ENCODE measurements at places on chromosomes 1 and 21.

DNA sequence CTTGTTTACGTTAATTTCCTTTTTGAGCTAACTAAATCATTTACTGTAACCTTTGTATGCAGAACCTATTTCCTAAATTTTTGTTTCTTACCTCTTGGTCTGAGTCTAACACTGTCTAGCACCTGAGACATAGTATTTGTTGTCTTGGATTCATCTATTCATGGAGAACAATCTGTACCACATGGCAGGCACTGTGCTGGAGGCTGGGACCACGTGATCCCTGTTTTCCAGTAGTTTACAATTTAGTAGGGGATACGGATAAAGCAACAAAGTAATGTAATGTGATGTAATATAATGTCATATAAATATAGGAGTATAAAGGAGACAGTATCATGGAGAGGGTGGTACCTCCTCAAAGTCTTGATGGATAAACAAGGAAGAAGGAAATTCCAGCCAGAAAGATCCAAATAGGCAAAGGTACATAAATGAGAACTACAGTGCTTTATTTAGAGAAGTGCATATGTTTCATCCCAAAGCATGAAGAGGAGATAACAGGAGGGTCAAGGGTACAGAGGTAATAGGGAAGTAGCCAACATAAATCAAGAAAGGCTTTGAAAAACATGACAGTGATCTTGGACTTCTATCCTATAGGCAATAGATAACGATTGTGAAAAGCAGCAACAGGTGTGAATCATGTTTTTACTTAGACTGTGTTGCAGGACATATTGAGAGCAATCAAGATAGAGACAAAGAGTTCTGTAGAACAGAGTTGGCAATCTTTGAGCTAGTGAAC, 25.9 kb upstream of the CLCA4 start:
- no peak for DNase-seq

DNA sequence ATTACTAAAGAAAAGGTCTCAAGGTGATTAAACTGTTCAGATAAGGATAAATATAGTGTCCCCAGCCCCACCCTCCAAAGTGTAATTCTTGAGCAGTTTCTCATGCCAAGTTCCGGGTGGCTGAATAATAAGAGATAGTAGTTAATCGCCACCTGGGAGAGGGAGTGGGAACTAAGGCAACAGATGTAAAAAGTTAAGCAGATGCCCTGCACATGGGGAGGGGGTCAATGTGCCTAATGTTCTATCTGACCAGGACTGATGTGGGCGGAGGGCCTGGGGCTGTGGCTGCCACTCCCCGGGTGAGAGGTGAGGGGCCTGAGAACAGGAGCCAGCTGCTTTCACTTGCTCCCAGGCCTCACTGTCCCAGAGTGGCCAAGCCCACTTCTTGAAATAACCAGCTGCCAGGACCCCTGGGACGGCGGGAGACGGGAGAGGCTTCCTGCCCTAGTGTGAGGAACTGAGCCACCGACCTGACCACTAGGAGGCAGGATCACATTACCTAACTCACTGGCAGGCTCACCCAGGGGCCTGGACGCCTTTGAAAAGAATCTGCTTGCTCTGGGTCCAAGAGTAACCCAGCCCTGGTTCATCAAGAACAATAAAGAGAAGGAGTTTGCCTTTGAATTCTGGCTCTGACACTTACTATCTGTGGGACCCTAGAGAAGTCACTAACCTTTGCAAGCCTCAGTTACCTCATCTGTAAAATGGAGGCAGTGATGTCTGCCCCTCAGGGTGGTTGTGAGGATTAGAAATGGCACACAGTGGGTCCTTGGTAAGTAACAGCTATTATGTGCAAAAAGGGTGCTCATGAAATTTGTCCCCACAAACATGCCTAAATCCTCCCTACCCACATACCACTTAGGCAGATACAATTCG, 179.2 kb downstream of the ATG4C start:
- DNase-seq = peak; percentile 45

GRCh38 chr1:95139039-95139438, 21.9 kb downstream of the TLCD4 start:
- no peak for DNase-seq

DNA sequence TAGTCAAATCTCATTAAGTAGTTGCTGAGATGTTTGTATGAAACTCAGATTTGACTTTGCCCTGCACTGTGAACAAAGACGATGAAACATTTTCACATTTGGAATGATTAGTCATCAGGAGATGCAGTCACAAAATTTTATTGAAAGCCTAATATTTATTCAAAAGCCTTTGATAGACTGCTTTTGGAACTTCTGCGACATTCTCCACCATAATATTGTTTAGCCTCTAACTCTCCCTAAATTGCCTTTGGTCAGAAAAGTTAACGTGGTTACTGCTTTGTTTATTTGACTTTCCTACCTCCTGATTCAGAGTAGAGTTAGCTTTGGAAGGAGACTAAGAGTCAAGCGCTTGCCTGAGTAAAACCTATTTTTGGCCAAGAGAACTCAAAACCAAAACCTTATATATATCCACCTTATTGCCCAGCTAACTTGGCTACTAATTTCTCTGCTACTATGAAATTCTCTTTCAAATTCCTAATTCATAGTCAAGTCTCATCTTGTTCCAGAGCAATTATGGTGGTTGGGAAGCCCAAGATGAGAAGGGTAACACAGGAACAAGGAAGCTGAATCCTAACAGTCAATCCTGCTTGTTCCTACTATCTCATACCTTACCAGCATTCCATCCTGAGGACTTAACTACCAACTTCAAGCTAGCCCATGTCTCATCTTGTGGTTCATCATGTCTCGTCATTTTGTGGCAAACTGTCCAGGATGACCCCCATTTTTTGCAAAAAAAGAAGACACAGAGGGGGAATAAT, 429.6 kb downstream of the USP25 start:
- DNase-seq = no peak

- DNase-seq = peak; percentile 77
Measured at GRCh38 chr1:22710701-22711049, at the start of gene EPHB2. TSS of gene EPHB2 (plus strand) at chr1:22710839. CDS start at chr1:22710983, 144 bp downstream.

- DNase-seq = no peak
Measured at GRCh38 chr1:162088281-162088969, 18.9 kb downstream of the NOS1AP start.

GRCh38 chr1:95095833-95096217, 21.3 kb upstream of the TLCD4 start:
- DNase-seq = no peak

DNA sequence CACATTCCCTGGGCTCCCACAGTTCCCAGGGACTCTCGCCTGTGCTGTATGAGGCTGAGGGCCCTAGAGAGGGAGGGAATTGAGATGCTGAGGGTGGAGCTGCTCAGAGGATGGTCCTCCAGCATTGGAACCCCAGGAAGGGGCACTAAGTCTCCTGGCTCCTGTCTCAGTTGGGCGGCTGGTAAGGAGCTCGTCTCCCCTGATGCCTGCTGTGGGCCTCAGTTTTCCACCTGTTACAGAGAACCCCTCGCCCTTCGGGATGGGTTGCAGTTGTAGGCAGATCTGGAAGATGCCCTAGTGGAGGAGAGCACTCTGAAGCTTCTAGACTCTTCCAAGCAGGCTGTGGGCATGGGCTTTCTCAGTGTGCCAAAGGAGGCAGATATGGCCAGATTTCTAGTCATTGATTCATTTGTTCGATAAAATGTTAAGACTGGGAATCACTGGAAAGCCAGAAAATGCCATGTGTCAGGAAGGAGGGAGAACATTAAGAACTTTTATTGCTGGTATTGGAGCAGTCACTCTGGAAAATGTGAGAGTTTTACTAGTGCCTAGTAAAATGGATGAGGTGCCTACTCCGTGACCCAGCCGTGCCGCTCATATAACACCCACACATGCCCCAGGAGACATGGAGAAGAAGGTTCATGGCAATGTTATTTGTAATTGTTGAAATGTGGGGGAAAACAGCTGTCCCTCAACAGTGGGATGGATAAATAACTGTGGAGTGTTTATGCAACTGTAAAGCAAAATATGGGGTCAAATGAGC, 828 bp upstream of the MYBPH start:
- no peak for DNase-seq

- no peak for DNase-seq
Measured at GRCh38 chr1:164564378-164564777, 5.4 kb downstream of the PBX1 start.

GRCh38 chr1:210330279-210330866, 1.7 kb downstream of the HHAT start:
- DNase-seq = no peak

GRCh38 chr1:162844153-162844552, 16.8 kb downstream of the CCDC190 start:
- no peak for DNase-seq

- DNase-seq = no peak
Measured at GRCh38 chr1:234619071-234619480, 9.1 kb upstream of the IRF2BP2 start.

DNA sequence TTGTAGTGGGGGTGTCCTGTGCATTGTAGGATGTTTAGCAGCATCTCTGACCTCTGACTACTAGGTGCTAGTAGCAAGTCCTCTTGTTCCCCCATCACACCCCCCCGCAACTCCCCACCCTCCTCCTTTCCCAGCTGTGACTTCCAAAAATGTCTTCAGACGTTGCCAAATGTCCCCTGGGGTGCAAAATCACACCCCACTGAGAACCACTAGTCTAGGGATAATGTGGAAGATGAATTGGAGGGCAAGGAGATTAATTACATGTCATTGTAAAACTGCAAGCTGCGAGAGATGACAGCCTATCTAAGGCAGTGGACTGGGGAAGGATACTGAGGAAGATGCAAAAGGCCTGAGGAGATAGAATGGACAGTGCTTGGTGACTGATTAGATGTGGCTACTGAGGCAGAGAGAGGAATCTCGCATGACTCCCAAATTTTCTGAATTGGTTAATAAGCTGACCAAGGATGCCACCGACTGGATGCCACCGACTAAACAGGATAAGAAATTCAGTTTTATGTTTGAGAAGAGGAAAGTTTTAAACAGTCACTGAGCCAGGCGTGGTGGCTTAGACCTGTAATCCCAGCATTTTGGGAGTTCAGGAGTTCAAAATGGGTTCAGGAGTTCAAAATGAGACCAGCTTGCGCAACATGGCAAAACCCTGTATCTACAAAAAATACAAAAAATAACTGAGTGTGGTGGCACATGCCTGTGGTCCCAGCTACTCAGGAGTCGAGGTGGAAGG, 3.1 kb upstream of the JAK1 start:
- no peak for DNase-seq

GRCh38 chr1:178037510-178038253, 56.2 kb upstream of the RASAL2 start:
- DNase-seq = peak; percentile 90

DNA sequence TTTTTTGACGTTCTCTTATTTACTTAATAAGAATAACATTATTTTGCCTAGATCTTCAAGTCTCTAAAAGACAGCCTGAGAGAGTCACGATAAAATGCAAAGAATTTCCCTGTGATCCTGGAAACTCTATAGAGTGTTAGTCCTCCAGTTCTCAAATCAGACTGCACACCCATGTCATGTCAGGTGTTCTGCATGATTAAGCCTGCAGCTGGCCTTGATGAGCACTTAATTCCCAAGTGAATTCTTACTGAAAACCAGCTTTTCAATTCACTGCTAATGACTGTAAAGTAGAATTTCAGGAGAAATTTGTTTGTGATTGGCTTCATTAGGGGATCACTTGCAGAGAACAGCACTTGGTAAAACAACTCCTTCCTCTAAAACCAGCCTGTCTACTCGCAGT, 41.9 kb downstream of the CHML start:
- no peak for DNase-seq

DNA sequence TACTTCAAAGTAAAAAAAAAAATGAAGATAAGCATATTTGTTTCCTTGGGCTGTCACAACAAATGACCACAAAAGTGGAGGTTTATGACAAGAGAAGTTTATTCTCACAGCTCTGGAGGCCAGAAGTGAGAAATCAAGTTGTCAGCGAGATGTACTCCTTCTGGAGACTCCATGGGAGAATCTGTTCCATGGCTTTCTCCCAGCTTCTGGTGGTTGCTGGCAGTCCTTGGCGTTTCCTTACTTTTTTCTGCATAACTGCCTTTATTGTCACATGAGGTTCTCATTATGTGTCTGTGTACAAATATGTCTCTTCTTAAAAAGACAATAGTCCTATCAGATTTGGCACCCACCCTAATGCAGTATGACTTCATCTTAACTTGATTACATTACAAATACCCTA, 398.3 kb downstream of the KCNT2 start:
- DNase-seq = no peak

GRCh38 chr1:98371764-98372163, 289.8 kb upstream of the SNX7 start:
- peak; percentile 14 for DNase-seq

- DNase-seq = no peak
Measured at GRCh38 chr1:164958982-164959768, 397.3 kb downstream of the LMX1A start.

DNA sequence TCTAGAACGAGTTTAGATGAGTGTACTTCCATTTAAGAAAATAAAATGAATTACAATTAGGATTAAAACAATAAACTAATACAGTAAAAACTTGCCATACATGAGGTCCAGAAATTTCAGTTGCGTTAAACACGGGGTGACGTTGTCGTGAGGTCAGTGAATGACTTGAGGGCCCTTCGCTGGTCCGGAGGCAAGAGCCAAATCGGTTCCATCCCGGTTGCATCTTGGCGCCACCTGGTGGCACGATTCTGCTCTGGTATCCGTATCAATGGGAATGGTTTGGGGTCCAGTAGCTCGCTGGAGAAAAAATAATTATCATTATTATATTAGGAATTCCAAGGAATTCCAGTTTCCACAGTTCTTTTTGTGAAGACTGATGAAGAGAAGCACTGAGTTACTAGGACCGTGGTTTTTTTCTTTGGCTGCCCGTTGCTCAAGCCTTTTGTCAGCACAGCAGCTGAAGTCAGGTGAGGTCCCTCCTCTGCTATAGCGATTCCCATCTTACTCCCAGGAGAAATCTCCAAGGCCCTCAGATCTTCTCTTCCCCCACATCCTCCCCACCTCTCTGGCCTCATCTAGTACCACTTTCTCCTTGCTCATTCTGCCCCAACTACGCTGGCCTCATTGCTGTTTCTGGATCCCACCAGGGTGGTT, 161.4 kb downstream of the SLC35F3 start:
- DNase-seq = peak; percentile 93

DNA sequence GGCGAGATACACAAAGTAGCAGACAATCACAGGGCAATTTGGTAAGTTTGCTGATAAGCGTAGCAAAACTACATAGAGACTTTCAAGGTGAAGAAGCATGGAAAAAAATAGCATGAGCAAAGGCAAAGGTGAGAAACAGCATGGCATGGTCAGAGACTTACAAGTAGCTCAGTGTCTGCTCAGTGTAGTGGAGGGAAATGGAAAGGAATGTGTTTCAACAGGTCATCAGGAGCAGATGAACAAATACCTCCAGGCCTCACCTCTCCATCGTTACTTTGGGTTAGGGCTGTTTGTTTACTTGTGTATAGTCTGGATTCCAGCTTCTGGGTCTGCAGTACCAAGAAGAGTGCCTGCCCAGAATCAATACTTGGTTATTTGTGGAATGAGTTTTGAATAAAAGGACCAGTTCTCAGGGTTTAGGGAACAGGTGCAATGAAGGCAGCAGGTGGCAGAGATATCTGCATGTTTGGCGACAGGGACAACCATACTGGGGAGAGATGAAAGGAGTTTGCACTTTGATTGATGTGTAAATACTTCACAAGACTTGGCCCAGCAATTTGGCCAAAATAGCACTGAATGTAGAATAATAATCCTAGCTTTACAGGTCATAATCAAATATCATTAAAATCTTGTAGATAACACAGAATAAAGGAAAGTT, 97.0 kb upstream of the FGGY start:
- DNase-seq = no peak

- no peak for DNase-seq
Measured at GRCh38 chr1:223426936-223427335, 33.7 kb downstream of the CCDC185 start.

- no peak for DNase-seq
Measured at GRCh38 chr1:62318320-62318755, 896 bp downstream of the KANK4 start.

GRCh38 chr21:41460578-41461527, 34.8 kb downstream of the MX1 start:
- DNase-seq = peak; percentile 79
